Activated T-helper 2 cell treated with anti-CD3 and anti-CD28 coated beads, Interferon-gamma antibody, Interleukin-2, Interleukin-4, amounts not matched to agents 10 μg/mL and 5 μg/mL and 100 μg/mL, durations not matched to agents 14 hours and 24 hours and 36 hours (primary cell): ENCODE measurements at places on chromosomes 7 and 10.

DNA sequence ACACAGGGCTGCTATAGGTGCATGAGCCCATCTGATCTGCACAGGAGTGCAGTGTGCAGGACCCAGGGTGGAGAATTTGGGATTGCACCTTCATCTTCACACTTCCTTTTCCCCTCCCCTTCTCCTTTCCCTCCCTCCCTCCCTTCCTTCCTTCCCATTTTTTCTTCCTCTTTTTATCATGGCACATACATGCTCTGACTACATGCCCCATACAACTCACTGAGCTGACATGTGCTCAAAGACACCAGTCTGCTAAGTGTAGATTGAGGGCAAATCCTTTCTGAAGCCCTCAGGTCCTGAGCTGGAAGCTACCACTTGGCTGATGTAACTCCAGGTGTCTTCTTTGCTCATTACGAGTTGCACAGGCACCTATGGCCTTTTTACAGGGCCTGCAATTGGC is 365.3 kb upstream of the ZNF32 start:
- no peak for DNase-seq

GRCh38 chr10:65142641-65143435 is 1621.6 kb downstream of the REEP3 start:
- DNase-seq, result no peak

DNA sequence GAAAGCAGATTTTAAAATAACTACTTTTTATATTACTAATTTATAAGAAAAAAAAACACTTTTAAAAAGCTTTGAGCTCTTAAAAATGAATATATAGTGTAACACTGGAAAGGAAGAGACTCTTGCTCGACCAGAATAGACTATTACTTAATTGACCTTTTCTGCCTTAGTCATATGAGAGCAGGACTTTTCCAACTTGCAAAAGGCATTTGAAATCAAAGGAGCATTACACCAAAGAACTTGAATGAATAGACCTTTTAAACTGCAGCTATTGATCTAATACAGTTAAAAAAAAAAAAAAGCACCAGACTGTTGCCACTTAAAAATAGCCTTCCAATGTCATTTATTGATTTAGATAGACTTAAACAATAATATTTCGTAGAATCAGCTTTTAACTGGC is 17.2 kb upstream of the SEMA3D start:
- no peak for DNase-seq

DNA sequence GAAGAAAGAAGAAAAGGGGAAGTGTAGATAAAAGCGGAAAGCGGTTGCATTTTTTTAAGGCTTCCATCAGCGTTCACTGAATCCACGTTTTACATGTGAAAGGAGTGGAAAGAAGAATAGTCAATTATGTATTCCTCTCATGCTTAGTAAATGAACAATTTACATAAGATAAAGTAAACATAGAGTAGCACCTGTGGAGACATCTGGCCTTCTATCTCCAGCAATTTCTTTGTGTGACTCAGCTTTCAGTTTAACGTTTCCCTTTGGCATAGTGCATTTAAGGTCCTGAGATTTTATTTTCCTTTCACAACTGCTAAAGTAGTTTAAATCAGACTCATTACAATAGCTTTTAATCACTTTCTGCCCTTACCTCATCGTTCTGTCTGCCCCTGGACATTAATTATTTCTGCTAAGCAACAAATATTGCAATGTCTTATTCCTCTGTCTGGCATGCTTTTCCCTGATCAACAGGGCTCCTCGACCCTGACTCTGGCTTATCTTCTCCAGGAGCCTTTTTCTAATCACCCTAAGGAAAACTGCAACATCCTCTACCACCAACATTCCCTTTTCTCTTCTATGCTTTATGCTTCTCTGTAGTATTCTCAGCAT is 383.5 kb upstream of the VWC2 start:
- no peak for DNase-seq

DNA sequence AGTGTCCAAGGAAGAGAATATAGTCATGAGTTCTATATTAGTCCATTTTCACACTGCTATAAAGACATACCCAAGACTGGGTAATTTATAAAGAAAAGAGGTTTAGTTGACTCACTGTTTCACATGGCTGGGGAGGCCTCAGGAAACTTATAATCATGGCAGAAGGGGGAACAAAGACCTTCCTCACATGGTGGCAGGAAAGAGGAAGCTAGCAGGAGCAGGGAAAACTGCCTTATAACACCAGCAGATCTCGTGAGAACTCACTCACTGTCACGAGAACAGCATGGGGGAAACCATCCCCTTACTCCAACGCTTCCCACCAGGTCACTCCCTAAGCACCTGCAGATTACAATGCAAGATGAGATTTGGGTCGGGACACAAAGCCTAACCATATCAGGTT is 139.0 kb upstream of the ZNF438 start:
- no peak for DNase-seq
